ENCODE measurements at places on chromosomes 1 and 21.

GRCh38 chr21:45514311-45515021 is 27.8 kb downstream of the SLC19A1 start:
- no peak for DNase-seq

- no peak for DNase-seq
These were observed 28.1 kb upstream of the SGIP1 start for GRCh38 chr1:66505671-66506392.

DNA sequence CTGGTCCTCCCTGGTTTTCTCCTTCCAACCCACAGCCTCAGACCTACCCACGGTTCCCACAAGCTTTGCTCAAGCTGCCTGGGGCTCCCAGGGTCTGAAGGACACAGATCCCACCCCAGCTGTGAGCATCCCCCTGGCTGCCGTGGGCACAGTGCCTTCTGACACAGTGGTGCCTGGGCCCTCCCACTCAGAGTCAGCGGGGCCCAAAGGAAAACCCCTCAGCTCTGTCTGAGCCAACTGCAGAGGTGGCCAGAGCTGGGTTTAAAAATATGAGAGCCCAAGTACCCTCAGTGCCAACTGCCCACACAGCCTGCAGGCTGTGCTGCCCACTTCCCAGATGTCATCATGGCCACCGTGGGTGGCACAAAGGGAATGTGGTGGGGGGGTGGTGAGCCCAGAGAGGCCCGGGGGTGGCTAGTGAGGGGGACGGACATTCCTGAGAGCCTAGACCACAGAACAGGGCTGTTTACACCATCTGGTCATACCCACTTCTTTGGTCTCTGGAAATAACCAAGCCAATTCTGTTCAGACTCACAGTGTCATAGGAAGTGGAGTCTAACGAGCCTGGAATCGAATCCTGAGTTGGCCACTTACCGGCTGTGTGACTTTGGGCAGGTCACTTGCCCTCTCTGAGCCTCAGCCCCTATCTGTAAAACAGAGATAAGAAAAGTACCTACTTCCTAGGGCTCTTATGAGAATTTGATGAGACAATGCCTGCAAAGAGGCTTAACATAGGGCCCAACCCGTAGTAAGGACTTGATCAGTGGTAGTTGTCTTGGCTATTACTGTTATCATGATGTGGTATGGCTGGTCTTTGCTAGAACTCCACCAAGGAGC is 85.5 kb downstream of the CAMK2N1 start:
- no peak for DNase-seq

GRCh38 chr1:98461873-98462385 is 199.6 kb upstream of the SNX7 start:
- no peak for DNase-seq

- peak; percentile 62 for DNase-seq
These were observed 123.9 kb upstream of the VAMP3 start for GRCh38 chr1:7646981-7647901.

- peak; percentile 30 for DNase-seq
These were observed 137.2 kb downstream of the DHRS3 start for GRCh38 chr1:12480748-12481362.

- peak; percentile 70 for DNase-seq
These were observed 1.2 kb downstream of the LRP8 start for GRCh38 chr1:53326598-53327181.

- DNase-seq = no peak
These were observed 40.9 kb downstream of the TNFRSF9 start for GRCh38 chr1:7899741-7900140.

DNA sequence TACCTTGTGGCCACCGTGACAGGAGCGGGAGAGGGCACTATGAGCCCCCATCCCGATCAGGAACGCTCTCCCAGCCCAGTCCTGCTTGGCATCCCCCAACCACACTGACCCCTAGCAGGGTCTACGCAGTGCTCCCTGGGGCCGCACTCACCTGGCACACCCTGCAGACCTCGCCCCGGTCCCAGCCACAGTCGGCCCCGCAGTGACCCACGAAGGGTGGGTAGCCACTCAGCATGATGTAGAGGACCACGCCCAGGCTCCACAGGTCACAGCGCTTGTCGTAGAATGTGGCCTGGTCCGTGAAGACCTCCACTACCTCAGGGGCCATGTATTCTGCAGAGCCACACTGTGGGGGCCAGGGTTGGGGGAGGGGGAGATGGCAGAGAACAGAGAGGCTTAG is 11.1 kb upstream of the KNCN start:
- DNase-seq = no peak

GRCh38 chr1:206909161-206909882 is 12.1 kb downstream of the IL24 start:
- peak; percentile 75 for DNase-seq

DNA sequence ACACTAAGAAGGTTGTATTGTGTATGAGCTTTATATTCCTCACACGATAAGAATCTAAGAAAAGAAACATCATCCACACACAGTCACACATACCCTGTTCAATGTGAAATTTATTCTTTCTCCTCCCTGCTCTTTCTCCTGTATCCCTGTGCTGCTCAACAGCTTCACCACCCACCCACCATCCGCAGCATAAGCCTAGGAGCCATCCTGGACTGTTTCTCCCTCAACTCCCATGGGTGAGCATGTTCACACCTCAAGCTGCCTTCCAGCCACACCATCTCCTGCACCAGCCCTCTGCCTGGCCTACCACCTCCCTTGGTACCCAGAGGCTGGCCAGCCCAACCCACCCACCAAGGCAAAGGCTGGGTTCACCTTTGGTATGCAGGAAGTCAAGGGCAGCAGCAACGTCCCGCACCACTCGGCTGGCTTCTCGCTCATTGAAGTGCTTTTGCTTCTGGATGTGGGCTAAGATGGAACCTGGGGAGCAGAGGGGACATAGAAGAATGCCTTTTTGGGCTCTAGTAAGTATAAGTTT is 20.3 kb upstream of the KNCN start:
- no peak for DNase-seq

DNA sequence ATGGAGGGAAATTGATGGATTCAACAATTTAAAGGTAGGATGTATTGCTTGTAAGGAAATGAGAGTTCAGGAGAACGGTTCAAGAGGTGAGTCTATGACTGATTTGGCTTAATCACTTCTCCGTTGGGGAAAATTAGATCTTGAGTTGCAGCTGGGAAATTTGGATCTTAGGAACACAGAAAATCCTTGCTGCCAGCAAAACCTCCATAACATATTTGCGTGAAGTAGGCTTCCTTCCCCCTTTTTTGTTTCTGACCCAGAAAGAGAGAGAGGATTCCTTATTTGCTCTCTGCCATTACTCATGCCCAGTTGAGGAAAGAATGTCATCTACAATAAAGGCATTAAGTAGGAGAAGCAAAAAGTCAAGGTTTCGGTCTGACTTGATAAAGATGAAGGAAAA is 73.5 kb upstream of the PDC start:
- DNase-seq = no peak
